ENCODE measurements at places on chromosomes 7 and 10. TPM values are rescaled to one million over a fixed set of nuclear protein-coding genes. Genes with fewer than 3 reads are reported as not detected.

Gene VWC2
- total RNA-seq = not detected

Gene NPSR1
- total RNA-seq = not detected

Gene ZNF365
- total RNA-seq = 0.91 TPM

Gene GNAT3
- total RNA-seq = not detected

Gene TYW1B
- 2.8 TPM for total RNA-seq

Gene RAB11FIP2
- total RNA-seq = 12.2 TPM

Gene NUDT13
- total RNA-seq = 2.6 TPM

Gene SPDYE9
- not detected for total RNA-seq

Gene LZTS2
- 41.3 TPM for total RNA-seq

Gene POP7
- total RNA-seq = 87.5 TPM

Gene MMP21
- 0.03 TPM for total RNA-seq

Gene TAS2R3
- total RNA-seq = not detected

Gene CELF2
- 0.02 TPM for total RNA-seq

Gene CAV2
- total RNA-seq = 209 TPM

Gene ITGA8
- not detected for total RNA-seq

Gene CALN1
- total RNA-seq = not detected

Gene CRTAC1
- 1.6 TPM for total RNA-seq

Gene MLXIPL
- total RNA-seq = 1.1 TPM

Gene MLLT10
- 29.9 TPM for total RNA-seq

Gene VAX1
- total RNA-seq = 1.2 TPM

Gene SUN3
- not detected for total RNA-seq

Gene GPRIN2
- 31.3 TPM for total RNA-seq

Gene RAB19
- total RNA-seq = not detected

Gene SKAP2
- total RNA-seq = 13.4 TPM

Gene NEUROG3
- total RNA-seq = not detected

Gene GNGT1
- not detected for total RNA-seq

Gene FKBP14
- 7.5 TPM for total RNA-seq

Gene RTKN2
- total RNA-seq = 0.83 TPM

Gene ZNF107
- 2.5 TPM for total RNA-seq

Gene GIMAP5
- total RNA-seq = not detected

Gene PRSS37
- total RNA-seq = not detected

Gene MMRN2
- 0.40 TPM for total RNA-seq

Gene WEE2
- not detected for total RNA-seq

Gene FGF8
- 0.08 TPM for total RNA-seq

Gene TLX1
- total RNA-seq = not detected

Gene ARMC3
- total RNA-seq = 0.79 TPM

Gene OR2A42
- not detected for total RNA-seq

Gene CNTNAP2
- 0.02 TPM for total RNA-seq

Gene TRPV5
- not detected for total RNA-seq

Gene HOXA5
- 5.1 TPM for total RNA-seq

Gene CREB5
- 5.0 TPM for total RNA-seq

Gene HGF
- total RNA-seq = 0.03 TPM

Gene LRGUK
- 0.37 TPM for total RNA-seq

Gene GLI3
- 0.30 TPM for total RNA-seq

Gene FAM13C
- total RNA-seq = 0.07 TPM

Gene FOXI2
- total RNA-seq = not detected

Gene UPK3BL1
- 12.5 TPM for total RNA-seq

Gene MSMB
- total RNA-seq = not detected

Gene ARL5B
- total RNA-seq = 7.3 TPM

Gene MPLKIP
- 42.2 TPM for total RNA-seq

Gene C10orf67
- total RNA-seq = 0.08 TPM

Gene CALML5
- total RNA-seq = not detected

Gene KLLN
- 0.48 TPM for total RNA-seq

Gene GATA3
- total RNA-seq = 4.4 TPM

Gene MSANTD7
- 10.2 TPM for total RNA-seq

Gene ACTL6B
- total RNA-seq = not detected

Gene HHEX
- 13.9 TPM for total RNA-seq

Gene TRIM50
- total RNA-seq = not detected

Gene LIPF
- not detected for total RNA-seq

Gene HTRA1
- total RNA-seq = 47.9 TPM

Measured in A549 treated with AZD2906 at 1 μM for 4 hours (cell line).